CD4-positive, alpha-beta T cell treated with Interleukin-6 for 4 hours (primary cell): ENCODE measurements at places on chromosomes 7 and 10.

GRCh38 chr7:117402109-117402508 lies 25.2 kb downstream of the ASZ1 start:
- no peak for DNase-seq

DNA sequence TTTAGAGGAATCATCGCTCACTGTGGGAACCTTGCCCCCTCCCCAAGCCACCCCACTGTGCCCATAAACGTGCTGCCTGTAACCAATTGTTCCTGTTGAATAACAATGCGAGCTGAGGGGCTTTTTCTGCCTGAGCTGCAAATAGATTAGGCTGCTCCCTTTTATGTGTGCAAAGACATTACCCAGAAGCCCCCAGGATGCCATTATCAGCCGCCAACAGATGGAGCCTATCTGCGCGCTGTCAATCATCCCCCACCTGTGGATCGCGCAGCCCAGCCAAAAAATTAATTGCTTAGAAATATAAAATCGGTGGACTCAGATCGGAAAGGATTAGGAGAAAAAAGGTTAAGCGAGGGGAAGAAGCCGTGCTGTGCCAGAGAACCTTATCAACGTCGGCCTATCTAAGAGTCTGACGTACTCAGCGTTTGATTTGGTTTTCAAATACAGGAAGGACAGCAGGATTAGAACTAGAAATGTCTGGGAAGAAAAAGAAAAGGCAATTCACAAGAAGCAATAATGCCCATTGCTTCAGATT lies 167.3 kb upstream of the MYO3A start:
- no peak for DNase-seq

GRCh38 chr10:86646532-86646931 lies 7.8 kb upstream of the OPN4 start:
- no peak for DNase-seq

DNA sequence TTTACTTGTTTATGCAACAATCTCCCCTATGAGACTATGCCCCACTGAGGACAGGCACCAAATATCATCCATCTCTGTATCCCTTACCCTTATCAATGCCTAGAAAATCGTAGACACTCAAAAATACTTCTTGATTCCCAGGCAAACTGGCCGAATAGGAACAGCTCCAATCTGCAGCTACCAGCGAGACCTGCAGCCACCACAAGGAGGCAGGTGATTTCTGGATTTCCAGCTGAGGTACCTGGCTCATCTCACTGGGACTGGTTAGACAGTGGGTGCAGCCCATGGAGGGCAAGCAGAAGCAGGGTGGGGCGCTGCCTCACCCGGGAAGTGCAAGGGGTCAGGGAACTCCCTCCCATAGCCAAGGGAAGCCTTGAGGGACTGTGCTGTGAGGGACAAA lies 10.8 kb upstream of the PPP1R3C start:
- no peak for DNase-seq

DNA sequence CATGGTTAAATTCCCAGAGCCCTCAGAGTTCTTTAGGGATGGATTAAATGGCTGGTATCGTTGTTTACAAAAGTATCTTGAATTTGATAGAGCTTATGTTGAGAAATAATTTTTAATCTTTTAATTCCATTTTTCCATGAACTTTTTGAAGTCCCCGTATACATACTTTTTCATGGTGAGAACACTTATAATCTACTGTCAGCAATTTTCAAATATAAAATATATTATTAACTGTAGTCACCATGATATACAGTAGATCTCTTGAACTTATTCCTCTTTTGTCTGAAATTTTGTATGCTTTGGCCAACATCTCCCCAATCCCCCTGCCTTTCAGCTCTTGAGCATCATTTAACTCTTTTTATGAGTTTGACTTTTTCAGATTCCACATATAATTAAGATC lies 9.4 kb downstream of the EFCAB10 start:
- no peak for DNase-seq

- DNase-seq, result no peak
Measured at GRCh38 chr10:2772816-2773631, 294.3 kb upstream of the PFKP start.

DNA sequence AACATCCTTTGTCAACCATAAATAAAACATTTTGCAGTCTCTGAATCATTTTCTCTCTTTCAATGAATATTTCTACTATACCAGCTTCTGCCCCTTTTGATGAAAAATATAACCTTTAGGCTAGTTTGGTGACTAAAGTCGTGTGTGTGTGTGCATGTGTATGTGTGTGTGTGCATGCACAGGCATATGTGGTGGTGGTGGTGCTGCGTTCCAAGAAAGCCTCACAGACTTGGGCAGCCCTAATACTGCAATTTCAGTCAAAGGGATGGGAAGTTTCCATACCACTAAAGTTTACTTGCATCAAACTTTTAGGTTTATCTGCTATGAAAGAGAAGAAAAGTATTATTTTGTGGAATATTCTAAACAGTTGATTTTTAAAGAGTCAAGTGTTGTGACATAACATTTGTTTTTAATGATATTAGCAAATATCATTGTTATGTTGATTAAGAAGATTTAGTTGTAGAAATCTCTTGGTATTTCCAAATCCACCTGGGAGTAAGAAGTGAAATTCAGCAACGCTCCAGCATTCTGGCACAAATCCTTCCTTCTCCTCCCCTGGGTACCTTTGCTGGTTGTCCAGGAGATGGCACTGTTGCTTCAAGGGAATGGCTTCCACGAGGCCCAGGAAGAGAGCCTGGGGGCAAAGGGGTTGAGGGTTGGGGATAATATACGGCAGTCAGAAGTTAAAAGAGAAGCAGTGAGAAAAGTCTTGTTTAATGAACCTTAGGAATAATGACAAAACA lies 41.5 kb downstream of the ASB4 start:
- DNase-seq, result no peak
